ENCODE measurements at places on chromosomes 1 and 21.

GRCh38 chr1:115829023-115829674 lies 11.8 kb downstream of the NHLH2 start:
- DNase-seq, result peak; percentile 64

GRCh38 chr1:245906207-245906606 lies 600.9 kb downstream of the SMYD3 start:
- no peak for DNase-seq

DNA sequence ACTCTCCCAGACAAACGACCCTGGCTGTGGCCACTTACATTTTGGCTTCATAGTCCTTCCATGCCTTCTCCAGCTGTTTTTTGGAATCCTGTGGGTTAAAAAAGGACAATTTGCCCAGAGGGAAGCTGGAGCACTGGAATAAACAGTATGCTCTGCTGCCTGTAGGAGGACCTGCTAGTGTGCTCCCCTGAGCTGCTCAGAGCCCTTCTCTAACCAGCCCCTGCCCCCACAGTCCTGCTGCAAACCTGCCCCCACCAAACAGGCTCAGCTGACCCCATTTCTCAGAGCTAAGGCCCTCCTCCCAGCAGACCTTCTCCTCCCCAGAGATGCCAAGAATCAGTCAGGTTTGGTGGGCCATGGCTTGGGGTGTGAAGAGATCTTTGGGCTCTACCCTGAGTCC lies 26.9 kb upstream of the TCEA3 start:
- DNase-seq, result no peak

DNA sequence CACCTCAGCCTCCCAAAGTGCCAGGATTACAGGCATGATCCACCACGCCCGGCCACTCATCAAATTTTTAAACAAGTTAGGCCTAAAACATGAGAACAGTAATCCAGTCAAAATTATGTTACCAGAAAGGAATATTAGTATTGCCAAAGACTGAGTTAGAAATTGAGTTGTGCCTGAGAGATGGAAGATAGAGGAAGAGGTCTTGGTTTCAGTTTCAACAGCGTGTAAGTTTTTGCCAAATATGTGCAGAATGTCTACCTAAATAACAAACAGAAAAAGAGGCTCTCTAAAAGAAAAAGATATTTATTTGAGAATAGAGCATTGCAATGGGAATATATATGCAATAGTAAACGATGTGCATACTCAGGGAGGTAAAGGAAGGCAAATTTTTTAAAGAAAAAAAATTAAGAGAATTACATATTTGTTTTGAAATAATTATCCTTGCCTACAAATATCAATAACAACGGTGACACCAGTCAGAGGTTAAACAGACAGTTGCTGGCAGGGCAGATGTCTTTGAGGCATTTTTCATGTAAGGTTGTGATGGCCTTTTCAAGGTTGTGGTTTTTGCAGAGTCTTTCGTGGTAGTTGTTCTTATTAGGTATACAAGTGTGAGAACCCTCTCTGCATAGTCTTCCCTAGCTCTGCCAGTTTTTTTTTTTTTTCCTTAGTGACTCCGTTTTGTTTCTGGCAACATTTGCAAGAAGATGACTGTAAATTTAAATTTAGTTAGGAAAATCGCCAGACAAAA lies 2.2 kb upstream of the CD1B start:
- DNase-seq, result no peak

DNA sequence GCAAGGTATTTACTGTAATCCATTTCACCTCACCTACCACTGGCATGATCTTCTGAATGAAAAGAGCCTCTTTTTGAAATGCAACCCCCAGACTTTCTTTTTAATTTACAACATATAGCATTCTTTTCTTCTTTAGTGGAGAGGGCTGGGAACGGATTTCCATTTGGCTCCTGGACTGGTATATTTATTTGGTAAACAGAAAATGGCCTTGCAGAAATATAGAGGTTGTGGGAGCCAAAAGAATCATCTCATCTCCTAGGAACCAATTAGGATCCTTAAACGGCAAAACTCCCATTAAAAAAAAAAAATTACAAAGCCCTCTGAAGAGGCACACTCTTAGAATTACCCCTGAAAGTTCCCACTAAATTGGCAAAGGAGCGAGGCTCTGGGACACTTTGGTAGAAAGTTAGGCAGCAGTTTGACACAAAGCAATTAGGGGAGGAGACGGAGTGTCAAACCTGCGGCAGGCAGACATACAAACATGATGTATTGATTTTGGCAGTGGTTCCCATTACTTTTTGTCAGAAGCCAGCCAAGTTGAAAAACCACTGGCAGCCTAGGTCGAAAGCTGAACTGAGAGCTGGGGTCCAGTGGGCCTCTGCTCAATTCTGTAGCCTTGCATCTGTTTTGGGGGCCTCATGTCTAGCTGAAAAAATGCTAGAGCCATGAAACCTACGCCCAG lies 135.1 kb upstream of the MAGI3 start:
- no peak for DNase-seq

GRCh38 chr1:220368352-220369265 lies 96.4 kb upstream of the RAB3GAP2 start:
- DNase-seq, result no peak

DNA sequence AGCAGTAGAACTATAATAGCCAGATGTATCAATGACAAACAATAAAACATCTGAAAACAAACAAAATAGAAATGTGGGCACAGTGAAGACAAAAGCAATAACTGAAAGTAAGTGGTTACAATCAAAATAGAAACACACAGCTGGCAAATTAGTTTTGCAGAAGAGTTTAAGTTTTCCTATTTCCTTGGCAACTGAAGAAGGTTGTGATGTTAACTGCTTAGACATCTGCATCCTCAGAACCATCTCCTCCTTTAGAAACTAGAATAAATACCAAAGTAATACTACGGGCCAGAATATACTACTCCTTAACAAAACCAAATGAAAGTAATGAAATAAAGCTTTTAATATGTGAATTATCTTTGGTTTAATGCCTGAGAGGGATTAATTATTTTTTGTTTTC lies 605.5 kb downstream of the LTN1 start:
- no peak for DNase-seq

DNA sequence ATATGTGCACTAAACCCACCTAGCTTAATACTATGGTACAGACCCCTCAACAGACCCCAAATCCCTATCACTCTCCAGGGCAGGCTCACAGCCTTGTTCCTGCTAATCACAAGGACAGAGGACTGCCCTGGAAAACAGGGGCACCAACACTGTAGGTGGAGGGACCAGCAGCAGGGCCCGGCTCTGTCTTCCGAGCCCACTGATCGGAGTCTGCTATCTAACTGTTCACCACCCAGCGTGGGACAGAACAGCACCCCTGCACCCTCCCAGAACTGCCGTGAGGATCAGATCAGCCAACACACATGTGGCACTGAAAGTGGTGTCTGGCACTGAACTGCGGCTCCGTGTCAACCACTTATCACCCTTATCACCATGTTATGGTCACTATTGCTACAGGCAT lies 6.2 kb downstream of the WDR4 start:
- DNase-seq, result no peak

GRCh38 chr1:10824821-10825540 lies 28.5 kb upstream of the CASZ1 start:
- DNase-seq, result no peak

DNA sequence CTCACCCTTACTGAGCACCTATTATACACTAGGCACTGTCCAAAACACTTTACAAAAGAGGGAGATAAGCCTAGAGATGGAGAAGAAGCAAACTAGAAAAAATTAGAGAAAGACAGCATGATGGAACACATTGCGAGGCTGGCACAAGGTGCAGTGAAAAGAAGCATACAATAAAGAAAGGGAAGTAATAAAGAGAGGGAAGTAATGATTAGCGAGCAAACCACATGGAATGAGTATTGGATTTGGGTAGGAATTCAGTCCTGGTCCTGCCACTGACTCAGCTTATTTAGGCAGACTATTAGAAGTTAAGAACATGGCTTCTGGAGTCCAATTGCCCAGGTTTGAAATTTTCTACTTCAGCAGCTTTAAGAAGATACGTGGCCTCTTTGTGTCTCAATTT lies 32.6 kb upstream of the FNBP1L start:
- DNase-seq, result no peak

GRCh38 chr1:109963864-109964263 lies 20.7 kb upstream of the AHCYL1 start:
- DNase-seq, result no peak

DNA sequence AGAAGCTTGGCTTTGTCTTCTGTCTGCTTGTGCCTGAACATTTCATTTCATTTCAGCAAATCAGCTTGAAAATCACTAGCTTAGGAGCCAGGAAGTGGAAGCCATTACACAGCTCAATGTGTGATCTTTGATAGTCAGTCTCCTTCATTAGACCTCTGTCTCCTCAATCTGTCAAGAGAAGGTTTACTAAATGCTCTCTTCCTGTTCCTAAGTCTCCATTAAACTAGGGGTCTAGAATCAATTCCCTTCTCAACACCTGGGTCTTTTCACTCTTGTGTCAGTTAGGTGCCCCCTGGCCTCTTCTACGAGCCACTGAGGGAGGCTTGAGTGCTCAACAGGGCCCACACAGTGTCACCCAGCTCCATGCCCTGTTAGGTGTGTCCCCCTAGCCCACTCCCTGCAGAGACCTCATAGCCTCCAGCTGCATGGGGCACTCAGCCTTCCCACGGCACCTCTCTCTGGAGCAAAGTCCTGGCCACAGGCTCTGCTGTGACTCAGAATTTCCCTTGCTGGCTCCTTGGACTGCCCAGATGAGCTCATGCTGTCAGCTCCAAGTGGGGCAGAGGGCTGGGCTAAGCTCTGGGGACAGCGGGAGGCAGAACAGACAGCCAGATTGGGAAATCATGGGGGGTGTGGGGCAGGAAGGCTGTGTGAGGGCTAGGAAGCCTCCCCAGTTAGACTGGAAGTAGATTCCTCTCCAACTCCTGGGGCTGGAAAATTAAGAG lies 115.7 kb upstream of the IPO9 start:
- no peak for DNase-seq

DNA sequence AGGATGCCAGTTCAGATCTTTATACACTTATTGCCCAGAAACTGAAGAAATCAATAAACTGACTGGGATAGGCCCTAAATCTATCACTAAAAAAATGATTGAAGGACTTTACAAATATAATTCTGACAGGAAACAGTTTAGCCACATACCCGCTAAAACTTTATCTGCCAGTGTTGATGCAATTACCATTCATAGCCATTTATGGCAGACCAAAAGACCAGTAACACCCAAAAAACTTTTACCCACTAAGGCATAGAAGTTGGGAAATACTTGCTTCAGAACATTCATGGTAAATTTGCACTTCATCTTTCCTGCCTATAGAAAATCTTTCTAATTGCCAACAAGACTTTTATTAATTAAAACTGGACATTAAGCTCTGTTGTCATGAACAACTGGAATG lies 15.0 kb upstream of the GPR25 start:
- no peak for DNase-seq

- no peak for DNase-seq
These were observed 47.2 kb downstream of the PTPRF start for GRCh38 chr1:43577655-43578542.

- DNase-seq, result peak; percentile 31
These were observed 123.0 kb upstream of the PTBP2 start for GRCh38 chr1:96598416-96599168.

- DNase-seq, result no peak
These were observed 127.5 kb downstream of the RNF220 start for GRCh38 chr1:44532567-44532944.

- DNase-seq, result no peak
These were observed 13.6 kb downstream of the WDR4 start for GRCh38 chr21:42865776-42866160.

GRCh38 chr1:15282810-15283474 lies 35.9 kb downstream of the FHAD1 start:
- no peak for DNase-seq

- no peak for DNase-seq
These were observed 180.2 kb upstream of the RUNX1 start for GRCh38 chr21:35229290-35229689.

DNA sequence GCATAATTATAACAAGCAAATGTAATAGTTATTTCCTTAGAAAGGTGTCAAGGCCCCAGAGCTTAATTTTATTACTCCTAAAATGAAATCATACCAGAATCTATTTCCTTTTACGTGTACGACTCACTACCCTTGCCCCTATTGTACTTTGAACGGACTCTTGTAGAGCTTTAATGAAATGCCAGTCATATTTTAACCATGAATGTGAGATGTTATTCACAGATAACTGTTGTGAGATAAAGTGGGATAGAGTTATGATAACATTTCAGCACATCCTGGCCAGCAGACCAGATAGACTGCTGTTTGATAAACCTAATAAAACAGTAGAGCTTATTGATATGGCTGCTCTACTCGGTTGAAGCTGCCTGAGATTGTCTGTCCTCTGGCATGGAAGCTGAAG lies 500.8 kb upstream of the PBX1 start:
- DNase-seq, result no peak

GRCh38 chr1:12069623-12070244 lies 6.6 kb downstream of the TNFRSF8 start:
- DNase-seq, result no peak
